Activated effector memory CD4-positive, alpha-beta T cell treated with Interleukin-2 at 50 U/mL for 16 hours (primary cell): ENCODE measurements at places on chromosomes 3 and 15.

DNA sequence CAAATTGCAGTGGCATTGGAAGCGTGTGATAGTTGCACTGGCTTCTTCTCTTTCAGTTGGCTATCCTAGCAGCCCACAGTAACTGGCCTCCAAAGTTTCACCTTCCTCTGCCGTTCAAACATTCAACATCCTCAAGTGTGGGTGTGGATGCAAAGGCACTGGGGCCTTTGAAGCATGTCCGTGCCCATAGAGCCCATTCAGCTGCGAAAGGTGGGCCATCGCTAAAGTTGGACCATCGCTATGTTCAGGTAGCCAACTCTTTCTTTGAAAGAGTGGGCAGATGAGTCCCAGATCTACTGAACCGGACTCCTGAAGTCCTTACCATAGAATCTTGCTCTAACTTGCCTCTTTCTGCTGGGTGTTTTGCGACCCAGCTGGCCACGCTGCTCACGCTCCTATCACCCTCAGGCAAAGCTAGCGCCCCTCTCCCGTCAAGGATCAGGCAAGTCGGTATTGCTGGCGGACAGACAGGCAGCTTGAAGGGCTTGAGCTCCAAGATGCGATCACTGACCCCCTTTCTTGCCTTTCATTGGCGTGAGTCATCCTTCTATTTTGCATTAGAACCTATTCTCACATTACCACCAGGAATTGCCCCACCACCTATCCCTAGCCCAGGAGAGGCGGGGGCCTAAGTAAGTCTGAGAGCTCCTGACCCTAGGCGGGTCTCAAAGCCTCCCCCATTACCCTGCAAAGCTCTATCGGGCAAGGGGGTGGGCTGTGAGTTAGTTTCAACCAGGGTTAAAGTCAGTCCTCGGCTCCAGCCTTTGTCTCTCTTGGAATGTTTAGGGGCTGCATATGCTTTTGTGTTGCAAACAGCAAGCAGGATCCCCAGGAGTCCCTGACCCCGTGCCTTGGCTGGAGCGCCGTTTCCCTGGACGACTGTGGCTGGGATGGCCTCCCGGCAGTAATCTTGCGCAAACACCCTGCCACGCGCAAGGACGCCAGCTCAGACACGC, 28.7 kb downstream of the ZIC4 start:
- no peak for DNase-seq

DNA sequence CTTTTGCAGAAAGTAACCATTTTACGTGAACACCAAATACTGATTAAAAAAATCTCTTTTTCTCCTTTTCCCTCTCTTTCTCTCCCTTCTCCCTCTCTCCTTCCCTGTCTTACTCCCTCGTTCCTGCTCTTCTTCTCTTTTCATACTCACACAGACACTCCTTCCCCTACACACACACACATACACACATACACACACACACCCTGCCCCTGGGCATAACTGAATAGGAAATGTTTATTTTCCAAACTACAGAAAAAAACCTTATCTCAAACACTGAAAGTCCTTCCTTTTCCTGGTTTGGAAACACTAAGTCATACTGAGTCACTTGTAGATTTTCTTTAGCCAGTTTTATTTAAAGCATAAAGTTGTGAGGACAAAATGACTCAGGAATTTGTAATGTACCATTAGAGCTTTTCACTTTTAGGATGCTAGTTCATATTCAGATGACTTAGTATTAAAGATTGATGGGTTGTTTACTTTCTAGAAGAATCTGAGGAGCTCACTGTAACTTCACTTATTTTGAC, 62.4 kb downstream of the MBNL1 start:
- DNase-seq, result no peak

DNA sequence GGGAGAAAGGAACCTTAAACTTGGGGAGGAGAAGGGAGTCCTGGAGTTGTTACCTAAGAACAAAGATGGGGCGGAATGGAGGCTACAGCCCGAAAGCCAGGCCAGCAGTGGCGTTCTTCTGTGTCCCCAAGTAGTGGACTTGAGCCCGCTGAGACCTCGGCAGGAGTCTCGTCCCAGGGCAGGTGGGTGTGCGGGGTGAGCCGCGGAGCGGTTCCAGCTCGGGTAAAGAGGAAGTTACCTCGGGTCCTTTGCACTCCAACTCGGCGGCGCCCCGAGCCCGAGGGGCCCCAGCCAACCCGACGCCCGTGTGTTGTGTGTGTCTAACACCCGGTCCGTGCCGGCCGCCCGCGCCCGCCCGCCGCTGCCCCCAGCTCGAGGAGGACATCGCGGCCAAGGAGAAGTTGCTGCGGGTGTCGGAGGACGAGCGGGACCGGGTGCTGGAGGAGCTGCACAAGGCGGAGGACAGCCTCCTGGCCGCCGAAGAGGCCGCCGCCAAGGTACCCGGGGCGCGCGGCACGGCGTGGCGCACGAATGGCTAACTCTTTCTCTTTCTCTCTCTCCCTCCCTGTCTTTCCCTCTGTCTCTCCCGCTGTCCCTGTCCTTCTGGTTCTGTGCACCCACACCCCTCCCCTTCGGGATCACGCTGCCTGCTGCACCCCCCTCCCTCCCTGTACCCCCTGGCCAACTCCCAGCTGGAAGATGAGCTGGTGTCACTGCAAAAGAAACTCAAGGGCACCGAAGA, 959 bp downstream of the TPM1 start:
- DNase-seq, result no peak

GRCh38 chr15:84856731-84857417, 27.6 kb upstream of the SLC28A1 start:
- no peak for DNase-seq

GRCh38 chr3:13666781-13667709, 118.1 kb downstream of the FBLN2 start:
- no peak for DNase-seq

DNA sequence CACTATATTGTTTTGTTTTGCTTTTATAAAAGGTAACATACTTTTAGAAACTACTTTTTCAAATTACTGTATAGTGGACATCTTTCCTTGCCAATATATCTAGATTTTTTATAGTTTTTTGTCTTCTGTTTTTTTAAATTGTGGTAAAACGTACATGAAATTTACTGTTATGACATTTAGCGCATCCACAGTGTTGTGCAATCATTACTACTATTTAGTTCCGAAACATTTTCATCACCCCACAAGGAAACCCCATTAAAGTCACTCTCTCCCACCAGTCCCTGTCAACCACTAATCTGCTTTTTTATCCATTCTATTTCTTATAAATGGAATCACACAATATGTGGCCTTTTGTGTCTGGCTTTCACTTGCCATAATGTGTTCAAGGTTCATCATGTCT, 54.8 kb downstream of the TMEM266 start:
- DNase-seq, result no peak

GRCh38 chr3:186236357-186237020, 125.5 kb downstream of the DGKG start:
- DNase-seq, result no peak

- DNase-seq, result no peak
Measured at GRCh38 chr3:185361920-185362319, 1.0 kb upstream of the MAP3K13 start.

- no peak for DNase-seq
Measured at GRCh38 chr3:46708401-46709156, 7.4 kb downstream of the TMIE start.

- DNase-seq, result no peak
Measured at GRCh38 chr3:119594066-119594465, 3.6 kb upstream of the PLA1A start.

DNA sequence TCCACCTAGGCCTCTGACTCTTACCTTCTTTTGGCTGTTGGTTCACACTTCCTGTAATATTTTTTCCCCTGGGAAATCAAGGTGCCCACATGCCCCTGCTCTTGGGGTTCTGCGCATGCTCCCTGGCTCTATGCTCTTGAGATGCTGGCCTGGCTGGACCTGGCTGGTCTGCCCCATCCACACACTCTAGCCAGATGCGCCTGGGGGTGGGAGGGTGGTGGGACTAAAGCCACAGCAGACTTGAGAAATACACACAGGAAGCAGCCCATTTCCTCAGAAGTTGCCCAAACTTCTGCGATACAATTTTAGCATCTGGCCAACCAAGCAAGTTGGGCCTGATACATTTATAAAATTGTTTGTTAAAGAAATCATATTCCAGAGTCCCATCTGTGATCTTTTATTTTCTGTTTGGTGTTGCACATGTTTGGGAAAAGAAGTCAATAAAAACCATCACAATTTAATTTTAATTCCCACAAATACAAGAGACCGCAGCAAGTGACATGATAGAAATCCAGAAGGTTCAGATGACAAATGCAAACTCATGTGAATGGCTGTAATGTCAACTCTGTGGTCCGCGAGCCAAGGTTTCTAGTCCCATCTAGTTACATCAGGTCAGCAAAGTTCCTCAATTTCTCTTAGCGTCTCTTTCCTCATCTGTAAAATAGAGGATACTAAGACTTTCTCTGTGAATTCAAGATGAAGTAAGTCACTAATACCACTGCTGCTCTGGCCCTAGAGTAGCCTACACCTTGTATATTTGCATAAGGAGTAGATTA, 55.9 kb upstream of the MEF2A start:
- DNase-seq, result no peak

GRCh38 chr3:9727743-9728142, 3.8 kb upstream of the BRPF1 start:
- DNase-seq, result no peak

- DNase-seq, result no peak
Measured at GRCh38 chr3:183226333-183226890, 26.6 kb upstream of the B3GNT5 start.

DNA sequence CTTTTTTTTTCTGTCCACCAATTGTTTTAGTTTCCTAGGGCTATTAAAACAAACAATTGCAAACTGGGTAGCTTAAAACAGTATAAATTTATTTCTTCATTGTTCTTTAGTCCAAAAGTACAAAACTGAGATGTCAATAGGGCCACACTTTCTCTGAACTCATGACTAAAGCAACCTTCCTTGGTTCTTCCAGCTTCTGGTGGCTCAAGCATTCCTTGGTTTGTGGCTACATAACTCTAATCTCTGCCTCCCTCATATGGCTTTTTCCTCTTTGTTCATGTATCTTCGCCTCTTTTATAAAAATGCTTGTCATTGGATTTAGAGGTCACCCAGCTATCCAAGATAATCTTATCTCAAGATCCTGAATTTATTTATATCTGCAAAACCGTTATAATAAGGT, 914.5 kb upstream of the EPHA6 start:
- DNase-seq, result no peak

GRCh38 chr3:186152889-186153292, 44.0 kb upstream of the ETV5 start:
- no peak for DNase-seq

GRCh38 chr3:155031186-155031585, 48.9 kb upstream of the MME start:
- no peak for DNase-seq

DNA sequence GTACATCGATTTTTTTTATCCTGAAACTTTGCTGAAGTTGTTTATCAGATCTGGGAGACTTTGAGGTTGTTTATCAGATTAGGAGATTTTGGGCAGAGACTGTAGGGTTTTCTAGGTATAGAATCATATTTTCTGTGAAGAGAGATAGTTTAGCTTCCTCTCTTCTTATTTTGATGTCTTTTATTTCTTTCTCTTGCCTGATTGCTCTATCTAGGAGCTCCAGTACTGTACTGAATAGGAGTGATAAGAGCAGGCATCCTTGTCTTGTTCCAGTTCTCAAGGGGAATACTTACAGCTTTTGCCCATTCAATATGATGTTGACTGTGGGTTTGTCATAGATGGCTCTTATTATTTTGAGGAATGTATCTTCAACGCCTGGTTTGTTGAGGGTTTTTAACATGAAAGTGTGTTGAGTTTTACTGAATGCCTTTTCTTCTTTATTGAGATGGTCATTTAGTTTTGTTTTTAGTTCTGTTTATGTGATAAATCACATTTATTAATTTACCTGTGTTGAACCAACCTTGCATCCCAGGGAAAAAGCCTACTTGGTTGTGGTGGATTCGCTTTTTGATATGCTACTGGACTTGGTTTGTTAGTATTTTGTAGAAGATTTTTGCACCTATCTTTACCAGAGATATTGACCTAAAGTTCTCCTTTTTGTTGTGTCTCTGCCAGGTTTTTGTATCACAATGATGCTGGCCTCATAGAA, 14.9 kb upstream of the DNAAF4 start:
- DNase-seq, result no peak

GRCh38 chr3:15647611-15648167, 46.1 kb downstream of the BTD start:
- peak; percentile 40 for DNase-seq

GRCh38 chr3:22979581-22979980, 223.5 kb upstream of the UBE2E2 start:
- DNase-seq, result no peak

GRCh38 chr3:169886671-169887070, 16.9 kb upstream of the LRRC31 start:
- DNase-seq, result no peak

DNA sequence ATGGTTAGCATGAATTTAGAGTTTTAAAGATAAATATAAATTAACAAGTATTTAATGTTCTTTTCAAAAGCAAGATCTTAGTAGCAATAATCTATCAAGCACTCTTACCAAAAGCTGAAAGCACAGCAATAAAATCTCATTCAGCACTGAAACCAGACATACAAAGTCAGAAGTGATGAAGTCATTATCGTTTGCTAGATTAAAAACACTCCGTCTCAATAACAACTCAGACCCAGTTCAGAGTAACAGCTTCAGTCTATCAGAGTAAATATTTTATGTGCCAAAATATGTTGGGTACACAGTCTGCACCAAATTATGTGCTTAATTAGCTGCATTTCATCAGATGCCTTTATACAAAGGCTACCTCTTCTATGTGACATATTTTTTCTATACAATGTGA, 41.6 kb downstream of the CPA3 start:
- DNase-seq, result no peak

GRCh38 chr3:165751637-165752036, 85.6 kb downstream of the BCHE start:
- no peak for DNase-seq
